ENCODE measurements at places on chromosomes 3 and 15.

GRCh38 chr3:188179006-188179966 is 25.3 kb downstream of the LPP start:
- no peak for DNase-seq

DNA sequence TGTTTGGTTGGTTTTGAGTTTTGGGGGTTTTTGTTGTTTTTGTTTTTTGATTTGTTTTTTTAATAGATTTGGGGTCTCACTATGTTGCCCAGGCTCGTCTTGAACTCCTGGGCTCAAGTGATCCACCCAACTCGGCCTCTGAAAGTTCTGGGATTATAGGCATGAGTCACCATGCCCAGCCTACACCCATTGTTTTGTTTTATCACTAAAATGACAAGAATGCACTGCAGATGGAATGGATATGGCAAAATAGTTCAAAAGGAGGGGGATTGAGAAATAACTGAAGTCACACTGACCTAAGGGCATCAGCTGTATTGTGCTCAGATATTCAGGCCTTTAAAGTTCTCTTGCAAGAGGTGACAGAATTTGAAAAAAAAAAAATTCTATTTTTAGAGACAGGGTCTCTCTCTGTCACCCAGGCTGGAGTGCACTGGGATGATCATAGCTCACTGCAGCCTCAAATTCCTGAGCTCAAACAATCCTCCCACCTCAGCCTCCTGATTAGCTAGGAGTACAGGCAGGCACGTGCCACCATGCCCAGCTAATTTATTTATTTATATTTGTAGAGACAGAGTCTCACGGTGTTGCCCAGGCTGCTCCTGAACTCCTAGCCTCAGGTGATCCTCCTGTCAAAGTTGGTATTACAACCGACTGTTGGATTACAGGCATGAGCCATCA is 4.4 kb upstream of the RASA2 start:
- no peak for DNase-seq

- DNase-seq = no peak
Observed at GRCh38 chr15:85837011-85837433, 42.3 kb upstream of the KLHL25 start.

- DNase-seq = no peak
Observed at GRCh38 chr15:96053781-96054428, 276.6 kb upstream of the NR2F2 start.

GRCh38 chr15:55084673-55085072 is 112.1 kb downstream of the RSL24D1 start:
- no peak for DNase-seq

DNA sequence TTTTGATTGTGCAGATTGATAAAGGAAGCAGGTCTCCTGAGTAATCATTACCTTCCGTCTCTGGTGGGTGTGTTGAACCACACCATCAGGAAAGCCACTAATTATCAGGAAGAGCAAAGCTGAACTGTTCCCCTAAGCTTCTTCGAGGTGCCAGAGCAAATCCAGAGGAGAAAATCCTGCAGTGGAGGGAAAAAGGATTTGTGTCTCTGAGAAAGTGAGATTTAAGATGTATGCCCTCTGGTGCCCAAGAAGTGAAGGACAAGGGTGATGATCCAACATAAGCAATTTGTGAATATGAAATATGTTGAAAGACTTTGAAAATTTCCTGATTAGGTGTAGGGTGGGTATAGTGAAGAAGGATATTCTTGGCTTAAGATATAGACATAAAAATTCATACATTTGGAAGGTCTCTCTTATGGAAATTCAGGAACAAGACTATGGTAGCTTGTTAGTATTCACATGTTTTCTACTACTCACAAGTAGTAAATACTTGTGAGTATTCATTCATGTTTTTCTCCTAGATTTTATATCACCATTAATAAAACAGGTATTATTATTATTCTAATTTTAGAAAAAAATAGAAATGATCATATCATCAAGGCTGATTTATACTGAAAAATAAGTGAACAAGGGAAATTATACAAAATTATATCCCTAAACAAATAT is 34.8 kb downstream of the COMMD2 start:
- peak; percentile 55 for DNase-seq

GRCh38 chr15:76114561-76114960 is 54.8 kb downstream of the TMEM266 start:
- DNase-seq = no peak

DNA sequence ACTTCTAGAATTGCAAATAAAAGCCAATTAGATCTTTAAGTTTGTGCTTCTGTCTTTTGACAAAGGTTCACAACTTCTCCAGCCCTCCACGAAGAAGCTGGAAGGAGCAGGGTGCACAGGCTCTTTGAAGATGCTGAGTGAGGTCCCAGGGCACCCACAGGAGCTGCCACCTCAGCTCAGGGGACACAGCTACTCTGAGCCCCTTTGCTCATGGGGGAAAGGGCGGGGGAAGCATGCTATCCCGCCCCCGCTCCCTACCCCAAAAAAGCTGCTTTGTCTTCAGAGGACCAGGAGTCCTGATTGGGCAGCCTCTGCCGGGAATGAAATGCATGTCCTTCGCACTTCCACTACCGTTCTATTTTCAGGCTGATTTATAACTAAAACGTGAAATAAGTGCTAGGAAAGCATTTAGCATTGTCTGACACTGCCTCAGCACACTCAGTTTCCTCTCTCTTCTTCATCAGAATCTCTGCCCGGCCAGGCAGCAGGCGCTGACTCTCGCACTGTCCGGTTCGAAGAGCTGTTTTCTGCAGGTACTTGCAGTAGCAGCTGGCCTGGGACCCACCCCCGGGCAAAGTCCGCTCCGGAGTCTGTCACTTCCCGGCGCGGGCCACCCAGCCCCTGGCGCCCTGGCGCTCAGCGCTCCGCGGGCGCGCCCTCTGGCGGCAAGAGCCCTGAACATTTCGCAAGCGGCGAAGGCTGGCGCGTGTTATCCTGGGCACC is 45.5 kb upstream of the KLHL25 start:
- peak; percentile 86 for DNase-seq

DNA sequence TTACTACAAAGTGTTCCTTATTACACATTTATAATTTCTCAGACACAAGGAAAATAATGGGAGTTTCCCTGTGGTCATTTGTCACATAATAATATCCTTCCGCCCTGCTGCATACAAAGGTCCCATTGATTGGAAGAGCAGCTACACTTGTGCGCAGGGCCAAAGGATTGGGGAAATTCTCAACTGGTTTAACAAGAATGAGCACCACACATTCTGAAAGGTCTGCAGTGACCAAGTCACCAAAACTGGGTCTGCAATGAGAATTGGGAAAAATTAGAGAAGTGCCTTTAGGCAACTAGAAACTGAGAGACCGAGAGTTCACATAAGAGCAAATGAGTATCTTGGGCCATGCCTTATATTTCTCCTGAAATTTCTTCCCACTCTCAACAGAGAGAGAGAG is 98.2 kb upstream of the NR2F2 start:
- no peak for DNase-seq

- no peak for DNase-seq
Observed at GRCh38 chr3:11212299-11212608, 58.0 kb downstream of the HRH1 start.

GRCh38 chr15:25695875-25696760 is 167.0 kb downstream of the ATP10A start:
- no peak for DNase-seq

- no peak for DNase-seq
Observed at GRCh38 chr3:50612970-50613846, 1.6 kb upstream of the CISH start.

GRCh38 chr15:64443747-64444621 is 16.4 kb upstream of the ZNF609 start:
- peak; percentile 79 for DNase-seq

DNA sequence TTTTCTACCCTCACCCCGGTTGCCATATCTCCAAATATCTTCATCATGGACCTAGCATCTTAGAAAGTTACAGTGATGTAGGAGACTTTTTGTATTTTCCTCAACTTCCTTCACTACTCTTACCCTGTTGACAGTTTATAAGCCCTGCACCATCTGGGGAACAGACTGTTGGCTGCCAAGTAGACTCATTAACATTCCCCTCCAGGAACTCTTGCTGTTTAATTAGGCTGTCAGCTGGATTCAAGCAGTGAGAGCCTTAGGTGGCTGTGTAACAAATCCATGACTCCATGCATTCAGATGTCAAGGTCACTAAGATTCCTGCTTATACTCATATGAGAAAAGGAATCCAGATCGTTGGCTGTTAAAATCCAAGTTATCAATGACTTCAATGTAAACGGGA is 198.3 kb downstream of the NAALADL2 start:
- DNase-seq = no peak

- DNase-seq = no peak
Observed at GRCh38 chr3:102206511-102207031, 228.2 kb upstream of the ZPLD1 start.

GRCh38 chr3:50224639-50225038 is 11.4 kb upstream of the GNAI2 start:
- DNase-seq = no peak

DNA sequence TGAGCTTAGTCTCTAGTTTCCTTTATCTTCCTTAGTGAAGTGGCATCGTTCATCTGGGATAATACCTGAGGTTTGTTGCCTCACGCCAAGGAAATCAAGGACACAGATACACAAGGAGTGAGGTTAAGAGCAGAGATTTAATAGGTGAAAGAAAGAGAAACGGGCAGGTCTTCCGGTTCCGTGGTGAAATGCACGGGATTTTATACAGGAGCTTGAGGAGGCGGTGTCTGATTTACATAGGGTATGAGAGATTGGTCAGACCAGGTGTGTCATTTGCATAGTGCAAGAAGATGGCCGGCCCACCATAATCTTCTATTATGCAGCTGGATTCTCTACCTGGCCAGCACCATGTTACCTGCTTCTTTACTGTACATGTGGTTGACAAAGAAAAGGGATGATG is 17.2 kb downstream of the ARRDC4 start:
- no peak for DNase-seq

GRCh38 chr15:31082771-31083369 is 18.7 kb downstream of the TRPM1 start:
- DNase-seq = no peak

DNA sequence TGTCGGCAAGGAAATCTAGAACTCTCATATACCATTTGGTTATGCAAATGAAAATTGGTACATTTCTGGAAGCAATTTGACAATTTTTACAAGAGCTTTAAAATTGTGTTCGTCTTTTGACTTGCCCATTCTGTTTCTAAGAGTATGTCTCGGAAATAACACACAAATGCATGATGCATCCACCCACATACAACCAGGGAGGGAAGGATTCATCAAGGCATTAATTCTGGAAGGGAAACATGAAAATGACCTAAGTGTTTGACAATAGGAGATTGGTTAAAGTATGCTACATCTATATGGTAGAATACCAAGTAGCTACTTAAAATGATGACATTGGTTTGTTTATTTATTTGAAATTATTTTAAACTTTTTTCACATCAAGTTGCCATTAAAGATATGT is 58.6 kb downstream of the PIAS1 start:
- no peak for DNase-seq

GRCh38 chr3:177596248-177596815 is 399.1 kb upstream of the TBL1XR1 start:
- DNase-seq = no peak

GRCh38 chr3:168213920-168214319 is 118.2 kb upstream of the GOLIM4 start:
- peak; percentile 14 for DNase-seq

GRCh38 chr3:140258222-140258724 is 323.3 kb downstream of the CLSTN2 start:
- no peak for DNase-seq

DNA sequence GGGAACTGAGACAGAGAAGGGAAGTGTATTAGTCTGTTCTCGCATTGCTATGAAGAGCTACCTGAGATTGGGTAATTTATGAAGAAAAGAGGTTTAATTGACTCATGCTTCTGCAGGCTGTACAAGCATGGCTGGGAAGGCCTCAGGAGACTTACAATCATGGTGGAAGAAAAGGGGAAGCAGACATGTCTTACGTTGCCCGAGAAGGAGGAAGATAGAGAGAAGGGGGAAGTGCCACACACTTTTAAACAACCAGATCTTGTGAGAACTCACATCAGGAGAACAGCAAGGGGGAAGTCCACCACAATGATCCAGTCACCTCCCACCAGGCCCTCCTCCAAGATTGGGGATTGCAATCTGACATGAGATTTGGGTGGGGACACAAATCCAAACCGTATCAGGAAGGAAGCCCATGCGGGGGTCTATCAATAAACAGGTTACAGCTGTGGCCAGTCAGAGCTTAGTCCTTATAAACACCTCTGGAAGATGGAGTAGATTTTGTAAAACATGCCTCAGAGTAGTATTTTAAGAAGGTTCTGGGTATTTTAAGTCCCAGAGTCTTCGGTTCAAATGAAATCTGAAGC is 153.9 kb downstream of the GHSR start:
- no peak for DNase-seq

DNA sequence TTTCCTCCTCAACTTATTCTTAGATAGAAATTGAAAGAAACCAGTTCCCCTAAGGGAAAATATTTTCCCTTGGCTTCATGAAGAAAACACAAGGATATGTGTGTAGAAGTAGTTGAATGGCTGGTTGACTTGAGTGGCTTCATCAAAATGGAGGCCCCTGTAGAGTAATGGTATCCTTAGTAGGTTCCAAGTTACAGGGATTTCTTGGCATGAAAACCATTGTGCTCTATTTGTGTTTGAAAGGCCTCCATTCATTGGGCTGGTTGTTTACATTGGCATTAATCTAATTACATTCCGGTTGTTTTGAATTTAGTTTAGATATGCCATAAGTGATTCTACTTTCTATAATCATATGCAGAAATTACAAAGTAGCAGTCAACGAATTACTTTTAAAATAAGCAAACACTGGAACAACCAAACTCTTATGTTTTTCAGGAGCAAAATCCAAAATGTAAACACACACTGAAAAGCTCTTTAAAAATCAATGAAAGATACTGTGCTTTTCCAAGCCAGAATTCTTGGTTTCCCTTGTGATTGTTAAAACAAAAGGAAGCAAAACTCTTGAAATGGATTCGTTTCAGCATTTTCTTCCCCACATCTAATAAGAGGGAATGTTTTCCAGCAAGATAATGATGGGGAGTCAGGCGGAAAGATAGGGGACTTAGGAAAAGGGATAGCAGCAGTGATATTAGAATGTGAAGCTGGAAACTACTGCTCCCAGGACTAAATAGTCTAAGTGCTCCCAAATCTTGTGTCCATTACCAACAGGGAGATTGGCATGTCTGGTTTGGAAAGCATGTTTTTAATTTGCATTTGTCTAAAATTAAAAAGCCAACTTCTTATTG is 77.0 kb downstream of the EPHA3 start:
- DNase-seq = no peak
